ENCODE measurements at places on chromosomes 2 and 18.

- no peak for DNase-seq
Measured at GRCh38 chr2:46632349-46632748, 153.0 kb downstream of the TMEM247 start.

GRCh38 chr18:78242254-78242643, 737.4 kb upstream of the SALL3 start:
- no peak for DNase-seq

GRCh38 chr2:29834036-29834540, 87.3 kb downstream of the ALK start:
- DNase-seq, result no peak

DNA sequence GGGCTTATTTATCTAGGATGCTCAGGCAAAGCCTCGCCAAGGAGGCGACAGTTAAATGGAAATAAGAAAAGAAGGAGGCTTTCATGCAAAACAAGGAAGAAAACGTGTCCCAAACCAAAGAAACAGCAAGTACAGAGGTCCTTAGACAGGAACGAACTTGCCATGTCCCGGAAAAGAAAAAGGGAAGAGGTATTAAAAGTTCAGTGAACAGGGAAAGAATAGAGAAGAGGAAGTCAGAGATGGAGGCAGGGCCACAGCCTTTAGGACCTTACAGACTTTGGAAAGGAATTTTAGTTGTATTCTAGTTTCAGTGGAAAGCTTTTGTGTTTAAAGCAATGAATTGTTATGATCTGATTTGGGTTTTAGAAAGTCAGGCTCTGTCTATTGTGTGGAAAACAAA, 22.1 kb downstream of the IKZF2 start:
- DNase-seq, result no peak

- DNase-seq, result no peak
Measured at GRCh38 chr2:96771796-96772618, 11.3 kb downstream of the CNNM4 start.

DNA sequence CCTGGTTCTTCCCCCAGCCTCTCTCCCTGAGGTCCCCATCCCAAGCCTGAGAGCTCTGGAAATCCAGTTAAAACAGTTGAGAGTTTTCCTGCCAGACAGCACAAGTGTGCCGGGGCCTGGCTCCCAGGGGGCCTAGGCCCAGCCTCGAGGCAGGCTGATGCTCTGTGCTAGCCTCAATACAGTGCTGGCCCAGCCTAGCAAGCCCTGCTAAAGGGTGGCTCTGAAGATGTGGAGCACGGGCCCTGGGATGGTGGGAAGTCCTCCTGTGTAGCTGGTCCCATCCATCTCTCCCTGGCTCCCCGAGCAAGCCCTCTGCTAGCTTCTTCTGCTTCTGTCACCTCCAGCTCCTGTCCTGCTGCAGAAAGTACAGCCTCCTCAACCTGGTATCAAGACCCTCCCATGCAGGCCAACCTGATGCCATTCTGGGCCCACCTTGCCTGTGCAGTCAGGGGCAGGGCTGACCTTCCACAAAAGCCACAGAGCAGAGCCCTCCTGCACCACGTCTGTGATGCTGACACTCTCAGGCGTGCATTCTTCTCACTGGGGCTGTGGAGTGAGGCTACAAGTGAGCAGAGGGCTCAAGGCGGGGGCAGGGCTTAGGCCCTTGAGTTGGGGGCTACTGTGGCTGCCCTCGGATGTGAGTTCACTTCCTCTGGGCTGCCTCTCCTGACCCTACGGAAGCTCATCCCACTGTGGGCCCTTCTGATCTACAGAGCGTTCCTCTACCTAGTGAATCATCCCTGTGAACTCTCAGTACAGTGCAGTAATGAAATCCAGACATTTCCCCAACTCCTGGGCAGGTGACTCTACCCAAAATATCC, 60.1 kb upstream of the LAPTM4A start:
- no peak for DNase-seq

All from caudate nucleus (tissue), 63 donors.